ENCODE measurements at places on chromosomes 5 and 9.

DNA sequence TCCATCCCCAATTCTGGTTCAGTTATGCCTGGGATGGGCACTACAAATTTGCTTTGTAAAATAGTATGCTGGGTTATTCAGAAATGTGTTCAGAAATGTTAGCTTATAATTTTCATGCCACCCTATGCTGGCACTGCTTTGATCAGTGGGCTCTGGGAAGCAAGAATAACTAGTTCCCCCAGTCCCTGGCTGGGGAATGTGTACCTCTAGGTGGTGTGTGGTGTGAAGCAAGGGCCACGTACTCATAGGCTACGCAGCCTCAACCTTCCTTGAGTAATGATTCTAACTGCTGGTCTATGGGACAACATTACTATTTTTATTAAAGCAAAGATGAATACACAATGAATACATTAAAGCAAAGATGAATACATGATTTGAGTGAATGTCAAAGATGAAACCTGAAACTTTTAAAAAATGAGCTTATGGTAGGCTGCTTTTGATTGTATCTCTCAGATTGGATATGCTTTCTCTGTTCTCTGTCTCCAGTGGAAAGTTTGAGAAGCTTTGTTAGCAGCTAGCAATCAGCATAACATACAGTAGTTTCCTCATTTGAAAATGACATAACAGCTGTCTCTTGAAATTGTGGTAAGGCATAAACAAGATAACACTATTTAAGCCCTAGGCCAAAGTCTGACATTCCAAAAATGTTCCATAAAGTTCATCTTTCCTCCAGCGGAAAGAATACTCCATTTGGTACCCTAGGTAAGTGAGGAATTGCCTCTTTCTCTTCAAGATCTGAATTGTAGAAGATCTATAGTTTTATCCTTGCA, 174.7 kb upstream of the NFIB start:
- no peak for DNase-seq

GRCh38 chr9:116605060-116605459, 82.0 kb upstream of the TRIM32 start:
- no peak for DNase-seq

GRCh38 chr5:67549947-67550346, 353.3 kb upstream of the CD180 start:
- no peak for DNase-seq

GRCh38 chr5:107705402-107706014, 34.8 kb upstream of the EFNA5 start:
- no peak for DNase-seq

- no peak for DNase-seq
Observed at GRCh38 chr5:38451074-38451725, 105.2 kb downstream of the LIFR start.
